Hematopoietic multipotent progenitor cell (in vitro differentiated cells): ENCODE measurements at places on chromosomes 6 and 20. TPM values are rescaled to one million over a fixed set of nuclear protein-coding genes. Genes with fewer than 3 reads are reported as not detected.

APCDD1L gene
- under 0.01 TPM for total RNA-seq

CRIP3 gene
- total RNA-seq, result 0.27 TPM

ENPP1 gene
- under 0.01 TPM for total RNA-seq

RAD21L1 gene
- total RNA-seq, result not detected

SLC44A4 gene
- total RNA-seq, result 0.81 TPM

ULBP2 gene
- total RNA-seq, result 0.27 TPM

FAM184A gene
- 0.27 TPM for total RNA-seq

PAK5 gene
- total RNA-seq, result not detected

WFDC5 gene
- total RNA-seq, result not detected

HLA-DPB1 gene
- total RNA-seq, result 396 TPM

GPR63 gene
- 0.54 TPM for total RNA-seq

SLC4A11 gene
- 0.27 TPM for total RNA-seq

ZNF341 gene
- 4.6 TPM for total RNA-seq

SLC35A1 gene
- total RNA-seq, result 10.5 TPM

LRRC73 gene
- 0.27 TPM for total RNA-seq

PTPN1 gene
- 28.8 TPM for total RNA-seq

ADGRF1 gene
- total RNA-seq, result 0.27 TPM

TXLNB gene
- 0.81 TPM for total RNA-seq

PCK1 gene
- not detected for total RNA-seq

CYP39A1 gene
- under 0.01 TPM for total RNA-seq

GSTA3 gene
- not detected for total RNA-seq

ZDHHC14 gene
- 5.9 TPM for total RNA-seq

TNFRSF6B gene
- total RNA-seq, result 0.54 TPM
